ENCODE measurements at places on chromosomes 5 and 9. TPM values are rescaled to one million over a fixed set of nuclear protein-coding genes. Genes with fewer than 3 reads are reported as not detected.

DNA sequence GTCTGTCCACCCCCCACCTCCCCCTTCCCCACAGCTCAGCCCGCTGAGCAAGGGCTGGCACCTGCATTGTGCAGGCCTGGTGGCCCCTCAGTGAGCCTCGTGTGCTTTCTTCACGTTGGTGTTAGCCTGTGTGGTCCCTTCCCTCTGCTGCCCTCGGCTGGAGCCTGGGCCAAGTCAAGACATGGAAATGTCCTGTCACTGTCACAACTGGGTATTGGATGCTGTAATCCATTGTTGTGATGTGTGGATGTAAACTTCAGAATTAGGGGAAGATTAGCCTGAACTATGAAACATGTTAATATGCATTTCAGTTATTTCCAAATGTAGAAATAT, 103.9 kb downstream of the TRIO start:
- DNase-seq = peak; percentile 49

DNA sequence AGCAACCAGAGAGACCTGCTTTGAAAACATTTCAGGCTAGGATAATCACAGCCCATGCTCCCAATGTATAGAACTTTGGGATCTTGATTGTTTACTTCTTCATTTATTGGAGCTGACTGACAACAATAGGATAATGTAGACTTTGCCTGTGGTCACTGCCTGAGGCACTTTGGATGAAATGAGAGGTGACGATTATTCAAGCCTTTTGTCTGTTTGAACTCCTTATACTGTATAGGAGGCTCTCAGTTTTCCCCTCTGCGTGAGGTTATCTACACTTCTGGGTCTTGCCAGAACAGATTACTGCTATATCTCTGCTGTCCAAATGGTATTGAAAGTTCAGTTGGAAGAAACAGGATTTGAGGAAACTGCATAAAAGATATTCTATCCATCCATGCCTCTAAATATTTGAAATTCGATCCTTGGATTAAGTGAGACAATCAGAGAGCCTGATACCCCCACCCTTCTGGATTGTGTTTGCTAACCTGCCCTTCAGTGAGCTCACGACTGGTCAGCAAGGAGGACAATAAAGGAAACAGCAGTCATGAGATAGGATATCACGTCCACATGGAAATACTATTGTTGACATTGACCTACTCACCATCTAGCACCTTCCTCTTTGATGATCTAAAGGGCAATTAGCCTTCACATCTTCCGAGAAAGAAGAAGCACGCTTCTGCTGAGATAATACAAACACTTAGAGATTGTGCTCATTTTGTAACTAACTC, 98.1 kb downstream of the DOCK8 start:
- no peak for DNase-seq

Gene PSD2
- 0.10 TPM for total RNA-seq

DNA sequence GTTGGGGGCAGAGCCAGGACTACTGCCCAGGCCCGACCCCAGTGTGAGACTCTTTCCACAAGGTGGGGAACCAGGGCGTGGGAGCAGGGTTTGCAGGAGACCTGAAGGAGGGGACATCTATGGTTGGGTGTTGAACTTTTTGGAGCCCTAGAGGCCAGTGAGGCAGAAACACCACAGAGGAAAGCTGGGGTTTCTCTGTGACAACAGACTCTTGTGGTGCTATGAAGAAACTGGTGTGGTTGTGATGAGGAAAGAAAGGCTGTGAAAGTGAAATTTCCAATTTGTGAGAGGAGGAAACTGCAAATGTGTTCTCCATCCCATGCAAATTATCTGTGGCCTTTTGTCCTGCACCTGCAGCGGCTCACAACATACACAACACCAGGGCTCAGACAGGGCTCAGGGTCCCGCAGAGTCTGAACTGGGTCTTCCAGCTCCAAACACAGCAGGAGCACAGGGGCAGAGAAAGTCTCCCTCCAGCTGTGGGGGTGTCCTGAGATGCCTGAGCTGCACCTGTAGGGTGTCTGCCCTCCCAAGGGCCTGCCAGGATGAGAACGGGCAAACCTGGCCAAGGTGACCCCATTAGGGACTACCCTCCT, 51.4 kb upstream of the GRHPR start:
- DNase-seq = no peak

Gene CCL27
- total RNA-seq = 0.41 TPM

Gene PCA3
- not detected for total RNA-seq

- DNase-seq = peak; percentile 58
Observed at GRCh38 chr9:87324613-87325194, 173.0 kb upstream of the DAPK1 start.

DNA sequence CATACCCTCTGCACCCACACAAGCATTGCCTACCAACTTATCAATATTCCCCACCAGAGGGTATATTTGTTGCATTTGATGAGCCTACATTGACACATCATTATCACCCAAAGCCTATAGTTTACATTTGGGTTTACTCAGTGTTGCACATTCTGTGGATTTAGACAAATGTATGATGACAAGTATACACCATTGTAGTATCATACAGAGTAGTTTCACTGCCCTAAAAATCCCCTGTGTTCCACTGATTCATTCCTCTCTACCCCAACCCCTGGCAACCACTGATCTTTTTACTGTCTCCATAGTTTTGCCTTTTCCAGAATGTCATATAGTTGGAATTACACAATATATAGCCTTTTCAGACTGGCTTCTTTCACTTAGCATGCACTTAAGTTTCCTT, 85.7 kb upstream of the CPLX2 start:
- no peak for DNase-seq

DNA sequence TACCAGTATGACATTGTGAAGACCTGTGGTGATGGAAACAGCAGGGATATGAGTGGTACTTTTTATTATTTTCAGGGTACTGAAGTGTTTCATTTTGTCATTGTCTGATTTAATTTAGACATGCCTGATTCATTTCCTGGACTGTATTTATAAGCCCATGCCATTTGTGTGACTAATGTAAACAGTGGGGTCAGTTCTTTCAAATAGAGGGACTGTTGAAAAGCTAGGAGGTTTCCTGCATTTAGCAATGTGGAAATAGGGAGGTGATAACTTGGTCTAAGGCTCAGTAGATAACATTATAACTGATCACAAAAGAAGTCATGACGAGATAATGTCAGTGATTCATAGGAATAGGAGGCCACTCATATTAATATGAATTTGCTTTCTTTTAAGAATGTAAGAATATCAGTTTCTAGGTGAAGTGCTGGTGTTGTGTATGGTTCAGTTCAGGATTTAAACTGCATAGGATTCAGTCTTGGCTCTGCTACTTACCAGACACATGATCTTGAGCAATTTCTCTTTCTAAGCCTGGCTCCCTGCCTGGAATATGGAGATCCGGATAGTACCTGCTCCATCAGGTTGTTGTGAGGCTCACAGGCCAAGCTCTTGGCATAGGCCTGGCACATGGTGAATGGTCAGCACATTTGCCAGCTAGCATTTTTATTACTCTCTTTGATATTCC, 7.5 kb downstream of the RASGRF2 start:
- DNase-seq = no peak

DNA sequence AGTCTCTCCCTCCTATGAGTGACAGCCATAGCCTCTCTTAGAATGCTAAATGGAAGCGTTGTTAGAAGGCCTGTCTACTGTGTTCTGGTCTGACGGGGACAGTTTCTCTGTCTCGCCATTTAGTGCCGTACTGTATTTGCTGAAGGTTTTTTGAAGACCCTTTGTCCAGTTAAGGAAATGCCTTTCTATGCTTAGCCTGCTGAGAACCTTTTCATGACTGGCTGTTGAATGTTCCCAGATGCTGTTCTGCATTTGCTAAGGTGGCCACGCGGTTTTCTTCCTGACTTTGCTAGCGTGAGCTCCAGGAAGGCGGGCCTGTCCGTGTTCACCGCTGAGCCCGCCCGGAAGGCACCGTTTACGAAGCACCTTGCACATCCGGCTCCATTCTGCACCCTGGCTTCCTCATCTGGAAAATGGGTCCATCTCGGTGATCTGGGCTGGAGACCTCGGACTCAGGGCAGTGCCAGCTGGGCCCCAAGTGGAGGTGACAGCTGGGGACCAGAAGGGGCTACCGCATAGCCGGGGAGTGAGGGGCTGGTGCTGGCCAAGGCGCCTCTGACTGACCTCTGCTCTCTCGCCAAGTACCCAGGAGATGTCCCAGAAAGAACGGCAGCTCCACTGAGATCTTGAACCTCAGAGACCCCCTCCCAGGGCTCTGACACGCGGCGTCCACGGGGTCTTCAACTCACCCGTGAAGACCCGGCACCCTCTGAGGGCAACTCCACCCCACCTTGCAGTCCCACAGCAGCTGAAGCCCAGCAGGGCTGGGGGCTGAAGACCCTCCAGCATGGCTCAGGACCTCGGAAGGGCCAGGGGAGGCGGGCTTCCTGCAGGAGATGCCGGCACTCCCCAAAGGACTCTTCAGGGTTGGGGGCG, 52.5 kb upstream of the NKD2 start:
- DNase-seq = no peak

DNA sequence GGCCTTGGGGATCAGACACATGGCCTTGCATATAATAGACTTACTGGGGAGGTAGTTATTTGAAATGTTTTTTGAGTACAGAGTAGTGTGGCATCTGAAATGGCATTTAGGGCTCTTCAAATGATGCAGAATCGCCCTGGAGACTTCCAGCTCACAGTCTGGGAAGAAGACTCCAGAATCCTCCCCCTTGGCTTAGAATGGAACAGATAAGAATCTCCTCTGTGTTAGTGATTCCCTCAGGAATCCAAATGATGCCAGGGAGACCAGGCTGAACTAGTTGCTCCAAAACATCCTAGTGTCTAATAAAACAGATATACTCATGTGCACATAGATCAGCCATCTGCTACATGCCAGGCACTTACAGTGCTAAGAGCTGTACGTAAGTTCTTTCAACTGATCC, 38.6 kb upstream of the SMC5 start:
- DNase-seq = no peak

GRCh38 chr5:84028093-84028492, 307.4 kb upstream of the HAPLN1 start:
- no peak for DNase-seq

DNA sequence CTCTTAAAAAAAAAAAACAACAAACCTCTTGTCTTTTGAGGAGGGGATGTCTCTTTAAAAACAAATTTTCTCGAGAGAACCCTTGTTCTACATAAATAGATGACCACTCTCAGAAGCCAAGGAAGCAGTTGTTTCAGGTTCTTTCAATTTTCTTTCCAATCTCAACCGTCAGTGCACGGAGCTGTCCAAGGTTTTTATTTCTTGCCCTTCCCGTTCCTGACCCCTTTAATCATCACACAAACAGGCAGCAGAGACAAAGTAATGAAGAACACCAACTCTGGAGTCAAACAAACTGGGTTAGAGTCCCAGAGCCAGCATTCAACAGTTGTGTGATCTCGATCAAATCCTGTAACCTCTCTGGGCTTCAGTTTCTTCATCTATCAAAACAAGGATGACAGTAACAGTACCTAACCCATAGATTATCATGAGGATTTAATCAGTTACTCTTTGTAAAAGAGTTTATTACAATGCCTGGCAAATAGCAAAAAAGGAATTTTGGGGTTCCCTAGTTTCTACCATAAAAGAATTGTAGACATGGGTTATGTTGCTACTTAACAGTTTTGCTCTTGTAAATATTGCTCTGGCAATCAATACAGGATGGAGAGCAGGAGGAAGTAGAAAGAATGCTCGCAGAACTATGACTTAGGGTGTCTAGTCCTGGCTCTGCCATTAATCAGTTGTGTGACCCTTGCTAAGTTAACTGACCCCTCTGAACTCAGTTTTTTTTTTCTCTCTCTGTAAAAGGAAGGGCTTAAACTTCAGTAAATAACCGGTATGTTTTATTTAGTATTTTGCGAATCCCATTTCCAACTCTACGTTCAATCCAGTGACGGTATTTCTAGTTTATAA, 1.0 kb upstream of the NIM1K start:
- DNase-seq = peak; percentile 30

DNA sequence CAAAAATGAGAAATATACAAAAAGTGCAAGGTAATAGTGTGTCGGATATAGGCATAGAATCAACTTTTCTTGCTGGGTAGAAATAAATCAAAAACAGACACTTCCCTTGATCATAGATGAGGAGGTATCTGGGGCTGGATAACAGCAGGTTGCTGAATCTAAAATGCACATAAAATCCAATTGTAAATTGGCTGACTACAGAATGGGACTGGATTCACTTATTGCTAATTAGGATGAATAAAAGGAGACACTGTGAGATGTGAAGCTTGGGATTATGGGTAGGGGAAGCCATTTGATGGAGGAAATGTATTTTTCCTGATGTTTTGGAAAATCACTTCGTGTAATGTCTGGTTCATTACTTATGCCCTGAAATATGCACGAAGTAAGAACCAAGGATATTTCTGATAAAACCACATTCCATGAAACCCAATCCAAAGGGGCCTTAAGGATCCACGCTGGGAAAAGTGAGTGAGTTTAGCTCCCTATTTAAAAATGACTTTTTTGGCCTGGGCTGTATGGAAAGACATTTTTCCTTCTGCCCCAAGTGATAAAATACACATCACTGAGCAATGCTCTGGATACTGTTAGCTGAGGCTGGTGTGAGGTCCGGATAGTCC, 136.1 kb downstream of the MARCHF11 start:
- DNase-seq = no peak
